NCI-H187 (cell line): ENCODE measurements at places on chromosomes 1 and 21.

DNA sequence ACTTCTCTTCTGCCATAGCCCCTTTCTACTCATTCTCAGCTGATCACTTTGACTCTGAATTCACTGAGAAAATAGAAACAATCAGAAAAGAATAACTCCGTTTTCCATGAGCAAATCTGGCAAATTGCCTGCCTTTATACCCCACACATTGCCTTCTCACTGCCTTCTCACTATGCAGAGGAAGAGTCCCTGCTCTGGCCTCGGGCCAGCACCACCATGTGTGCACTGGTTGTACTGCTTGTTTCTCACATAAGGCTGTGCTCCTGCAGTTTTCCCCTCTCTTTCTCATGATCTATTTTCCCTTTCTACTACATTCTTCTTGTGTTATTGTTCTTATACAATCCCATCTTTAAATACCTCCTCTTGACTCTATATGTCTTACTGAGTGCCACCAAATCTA lies 2.3 kb upstream of the HMGCS2 start:
- DNase-seq = no peak

DNA sequence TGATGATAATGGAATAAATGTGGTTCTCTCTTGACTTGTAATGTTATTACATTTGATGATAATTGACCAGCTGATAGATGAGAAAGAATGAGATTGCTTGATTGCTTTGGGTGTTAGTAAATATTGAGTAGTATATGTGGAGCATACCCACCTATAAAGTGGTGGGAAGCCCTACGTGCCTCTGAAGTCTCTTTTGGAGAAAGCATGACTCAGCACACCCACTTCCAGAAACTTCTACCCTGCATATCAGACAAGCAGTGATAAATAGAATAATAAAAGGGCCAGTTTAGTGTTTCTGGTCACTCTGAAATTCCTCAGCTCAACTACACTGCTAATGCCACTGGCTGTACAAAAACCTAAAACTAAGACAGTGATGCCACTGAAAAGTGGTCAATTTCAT lies 288.8 kb downstream of the ZNF648 start:
- DNase-seq = no peak

DNA sequence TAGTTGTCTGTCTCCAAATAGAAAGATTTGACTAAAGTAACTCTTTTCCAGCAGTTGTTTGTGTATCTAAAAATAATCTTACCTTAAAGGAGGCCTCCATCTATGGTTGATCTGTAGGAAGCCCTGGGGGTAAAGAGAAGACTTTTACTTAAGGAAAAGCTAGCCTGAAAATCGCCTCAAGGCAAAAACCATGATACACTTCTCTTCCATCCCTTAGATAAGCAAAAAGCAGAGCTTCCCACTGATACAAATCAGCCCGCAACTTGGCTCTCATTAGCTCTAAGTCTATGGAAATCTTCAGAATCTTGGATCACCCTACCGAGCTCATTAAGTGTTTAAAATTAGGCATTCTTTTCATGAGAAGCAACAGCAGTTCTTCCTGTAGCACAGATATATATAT lies 576.9 kb upstream of the PTBP2 start:
- no peak for DNase-seq

DNA sequence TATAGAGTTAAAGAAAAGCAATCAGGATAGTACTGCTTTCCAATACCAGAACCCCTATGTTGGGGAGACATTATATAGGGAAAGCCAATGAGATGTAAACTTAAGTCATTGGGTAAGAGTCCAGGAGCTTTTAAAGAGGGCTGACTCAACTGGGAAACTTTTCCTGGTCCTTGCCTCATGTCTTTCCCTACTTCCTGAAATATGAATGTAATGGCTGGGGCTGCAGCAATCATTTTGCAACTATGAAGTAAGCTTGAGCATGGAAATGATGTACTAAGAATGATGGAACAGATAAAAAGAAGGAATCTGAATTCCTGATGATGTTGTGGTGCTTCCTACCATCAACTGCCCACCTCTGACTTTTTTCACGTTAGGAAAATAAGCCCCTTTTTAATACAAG lies 55.7 kb downstream of the WDR3 start:
- DNase-seq = no peak

GRCh38 chr1:62070384-62071011 lies 124.2 kb upstream of the L1TD1 start:
- DNase-seq = no peak

DNA sequence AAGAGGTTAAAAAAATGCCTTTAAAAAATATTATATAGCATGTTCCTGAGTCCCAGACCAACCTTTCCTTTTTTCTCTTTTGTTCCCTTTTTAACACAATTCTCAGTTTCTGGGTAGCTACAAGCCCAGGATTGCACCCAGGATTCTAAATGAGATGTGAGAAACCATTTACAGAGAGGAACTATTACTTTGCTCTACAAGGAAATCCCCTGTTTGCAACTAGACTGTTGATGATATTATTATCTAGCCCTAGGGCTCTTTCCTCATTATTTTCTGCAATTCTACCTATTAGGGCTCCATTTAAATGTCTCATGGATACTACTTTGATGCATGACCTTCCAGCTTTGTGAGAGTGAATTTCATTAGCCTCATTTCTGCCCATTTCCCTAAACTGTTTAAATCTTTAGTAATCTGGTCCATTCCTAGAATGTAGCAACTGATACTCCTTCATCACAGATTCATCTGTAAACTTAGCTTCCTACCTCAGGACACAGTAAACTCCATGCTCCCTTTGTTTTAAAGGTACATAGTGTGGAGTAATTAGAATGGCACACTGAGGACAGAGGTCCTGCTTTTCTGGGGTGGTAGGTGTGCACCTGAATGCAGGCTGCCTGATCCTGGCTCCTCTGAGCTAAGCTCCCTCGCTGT lies 7.1 kb upstream of the KIF14 start:
- no peak for DNase-seq

- DNase-seq = no peak
Observed at GRCh38 chr1:174058624-174059023, 36.5 kb upstream of the RC3H1 start.

DNA sequence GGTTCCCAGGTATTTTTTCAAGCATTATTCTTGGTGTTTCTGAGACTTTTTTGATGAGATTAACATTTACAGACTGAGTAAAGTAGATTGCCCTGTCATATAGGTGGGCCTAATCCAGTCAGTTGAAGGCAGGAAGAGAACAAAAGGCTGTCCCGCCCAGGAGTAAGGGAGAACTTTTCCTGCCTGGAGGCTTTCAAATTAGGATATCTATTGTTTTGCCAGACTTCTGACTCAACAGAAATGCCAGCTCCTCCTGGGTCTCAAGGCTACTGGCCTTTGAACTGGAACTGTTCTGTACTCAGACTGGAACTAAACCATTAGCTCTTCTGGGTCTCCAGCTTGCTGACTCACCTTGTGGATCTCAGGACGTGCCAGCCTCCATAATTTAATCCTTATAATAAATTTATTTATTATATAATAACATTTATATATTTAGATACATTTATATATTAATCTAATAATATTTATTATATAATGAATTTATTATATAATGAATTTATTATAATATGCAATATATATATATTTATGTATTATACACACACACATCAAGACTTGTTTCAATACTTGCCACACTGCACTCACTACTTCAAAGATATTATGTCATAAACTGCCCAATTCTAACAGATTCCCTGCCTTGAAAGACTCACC lies 510.8 kb upstream of the B3GALT2 start:
- no peak for DNase-seq

- no peak for DNase-seq
Observed at GRCh38 chr1:212037900-212038299, 2.4 kb downstream of the DTL start.

DNA sequence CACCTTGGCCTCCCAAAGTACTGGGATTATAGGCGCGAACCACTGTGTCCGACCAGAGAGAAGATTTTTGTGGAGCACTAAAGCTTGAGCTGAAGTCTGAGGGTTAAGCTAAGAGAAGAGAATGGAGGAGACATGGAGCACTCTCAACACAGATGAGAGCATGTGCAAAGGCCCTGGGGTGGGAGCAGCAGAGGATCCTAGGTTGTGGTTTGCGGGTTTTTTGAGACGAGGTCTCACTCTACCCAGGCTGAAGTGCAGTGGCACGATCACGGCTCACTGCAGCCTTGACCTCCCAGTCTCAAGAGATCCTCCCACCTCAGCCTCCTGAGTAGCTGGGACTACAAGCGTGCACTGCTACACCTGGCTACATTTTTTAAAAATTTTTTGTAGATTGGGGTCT lies 30.5 kb downstream of the FBXO2 start:
- no peak for DNase-seq

DNA sequence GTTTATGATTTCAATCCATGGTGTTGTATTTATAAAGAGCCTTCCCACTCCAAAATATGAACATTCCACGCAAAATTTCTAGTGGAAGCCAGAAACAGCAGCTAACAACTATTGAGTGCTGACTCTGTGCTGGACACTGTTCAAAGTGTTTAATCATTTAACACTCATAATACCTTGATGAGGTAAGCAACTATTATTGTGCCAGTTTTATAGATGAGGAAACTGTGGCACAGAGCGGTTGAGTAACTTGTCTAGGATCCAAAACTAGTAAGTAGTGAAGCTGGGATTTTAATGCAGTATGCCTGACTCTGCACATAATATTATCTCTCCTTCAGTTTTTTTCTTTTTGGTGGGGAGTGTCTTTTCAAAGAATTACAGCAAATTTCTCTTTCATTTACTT lies 228.3 kb downstream of the SLC35F3 start:
- DNase-seq = no peak

GRCh38 chr1:244231193-244231571 lies 180.1 kb downstream of the ZBTB18 start:
- DNase-seq = no peak

- DNase-seq = no peak
Observed at GRCh38 chr1:236850077-236850979, 55.2 kb downstream of the MTR start.

DNA sequence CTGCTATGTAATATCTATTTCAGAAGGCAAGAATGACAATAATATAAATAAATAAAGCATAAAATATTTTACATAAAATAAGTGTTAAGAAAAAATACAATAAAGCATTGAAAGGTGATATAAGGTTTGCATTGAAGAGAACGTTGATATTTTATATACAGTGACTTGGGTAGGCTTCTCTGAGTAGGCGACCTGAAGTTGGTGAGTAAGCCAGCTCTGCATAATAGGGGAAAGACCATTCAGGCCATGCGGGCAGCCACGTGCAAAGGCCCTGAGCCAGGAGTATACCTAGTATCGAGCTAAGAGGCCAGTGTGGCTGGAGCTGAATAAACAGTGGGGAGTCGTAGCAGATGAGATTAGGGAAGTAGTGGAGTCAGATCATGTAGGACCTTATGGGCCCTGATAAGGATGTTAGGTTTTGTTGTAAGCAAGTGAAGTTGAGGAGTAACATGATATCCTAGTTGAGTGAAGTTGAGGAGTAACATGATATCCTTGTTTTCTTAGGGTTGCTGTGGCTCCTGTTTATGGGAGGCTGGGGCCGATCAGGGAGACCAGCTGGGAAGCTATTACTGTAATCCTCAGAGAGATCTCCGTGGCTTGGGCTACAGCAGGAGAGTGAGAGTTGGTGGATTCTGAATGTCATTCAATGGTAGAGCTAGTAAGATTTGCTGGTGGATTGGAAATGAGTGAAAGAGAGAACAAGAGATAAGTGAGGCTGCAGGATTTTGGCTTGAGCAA lies 22.0 kb downstream of the KCNK1 start:
- no peak for DNase-seq

GRCh38 chr1:115813727-115814126 lies 27.2 kb downstream of the NHLH2 start:
- no peak for DNase-seq

DNA sequence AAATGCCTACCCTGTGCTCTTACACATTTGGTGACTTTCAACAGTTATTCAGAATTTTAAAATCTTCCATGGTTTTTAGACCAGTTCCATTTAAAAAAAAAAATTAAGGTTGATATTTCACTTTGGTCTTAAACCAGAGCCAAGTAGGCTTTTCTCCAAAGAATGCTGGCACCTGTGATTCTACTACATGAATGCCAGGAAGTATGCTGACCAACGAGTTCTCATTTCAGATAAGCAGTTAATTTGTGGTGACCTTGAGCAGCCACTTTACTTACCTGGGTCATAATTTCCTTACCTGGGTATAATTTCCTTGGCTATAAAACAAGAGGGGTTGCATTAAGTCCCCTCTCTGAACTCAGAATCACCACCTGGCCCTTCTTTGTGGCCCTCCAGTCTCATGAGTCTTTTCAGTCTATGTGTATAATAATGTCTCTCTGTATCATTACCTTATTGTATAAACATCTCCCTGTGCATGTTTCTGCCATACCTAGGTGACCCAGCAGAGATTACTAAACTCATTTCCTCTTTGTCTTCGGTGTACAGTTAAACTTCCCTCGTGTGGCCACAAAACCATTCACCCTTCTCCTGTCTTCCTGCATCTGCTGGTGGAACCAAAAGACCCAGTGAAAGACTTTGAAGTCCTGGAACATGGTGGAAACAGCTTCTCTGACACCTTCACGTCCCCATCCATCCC lies 139.1 kb upstream of the DPT start:
- DNase-seq = no peak
